ENCODE measurements at places on chromosomes 13 and 19.
A peak's percentile ranks its signal among the peaks of the same experiment; 100 is the strongest.

DNA sequence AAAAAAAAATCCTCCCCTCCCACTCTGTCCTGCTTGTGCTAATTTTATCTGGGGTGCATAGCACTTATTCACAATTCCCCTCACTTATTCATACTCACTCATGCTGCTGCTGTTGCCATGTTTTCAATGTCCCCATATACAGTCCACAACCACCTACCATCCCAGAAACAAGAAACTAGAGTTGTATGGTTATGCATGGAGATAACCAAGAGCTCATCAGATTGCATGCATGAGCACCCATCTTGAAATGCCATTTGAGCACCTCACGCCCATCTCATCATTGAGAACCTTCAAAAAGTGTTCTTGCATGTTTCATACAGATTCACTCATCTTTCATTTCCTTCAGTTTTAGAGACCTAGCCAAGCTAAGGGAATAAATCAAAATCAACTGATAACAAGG is 15.1 kb upstream of the N4BP2L2 start:
- no peak for DNase-seq

GRCh38 chr13:82436099-82436585 is 1446.1 kb downstream of the SLITRK1 start:
- DNase-seq: no peak

DNA sequence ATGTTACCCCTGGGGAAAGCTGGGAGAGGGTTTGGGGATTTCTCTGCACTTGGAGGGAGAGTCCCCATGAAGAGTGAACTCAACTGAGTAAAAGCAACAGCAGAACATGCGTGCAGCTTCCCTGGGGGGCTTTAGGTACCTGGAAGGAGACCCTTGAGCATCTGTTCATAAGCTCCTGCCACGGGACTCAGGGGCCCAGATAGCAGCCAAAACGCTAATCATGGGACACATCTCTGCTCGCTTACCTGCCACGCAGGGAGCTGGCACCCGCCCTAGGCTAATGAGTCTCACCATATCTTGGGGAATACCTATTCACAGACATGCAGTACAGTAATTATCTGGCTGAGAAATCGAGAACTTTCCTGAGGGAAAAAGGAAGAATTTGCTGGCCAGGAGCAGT is 33.9 kb downstream of the PDCD5 start:
- no peak for DNase-seq

- no peak for DNase-seq
Measured at GRCh38 chr19:52987221-52987620, 24.5 kb upstream of the ZNF816 start.

GRCh38 chr13:42984691-42985090 is 7.3 kb downstream of the EPSTI1 start:
- DNase-seq: no peak

GRCh38 chr13:34430294-34430693 is 511.8 kb upstream of the NBEA start:
- DNase-seq: no peak

DNA sequence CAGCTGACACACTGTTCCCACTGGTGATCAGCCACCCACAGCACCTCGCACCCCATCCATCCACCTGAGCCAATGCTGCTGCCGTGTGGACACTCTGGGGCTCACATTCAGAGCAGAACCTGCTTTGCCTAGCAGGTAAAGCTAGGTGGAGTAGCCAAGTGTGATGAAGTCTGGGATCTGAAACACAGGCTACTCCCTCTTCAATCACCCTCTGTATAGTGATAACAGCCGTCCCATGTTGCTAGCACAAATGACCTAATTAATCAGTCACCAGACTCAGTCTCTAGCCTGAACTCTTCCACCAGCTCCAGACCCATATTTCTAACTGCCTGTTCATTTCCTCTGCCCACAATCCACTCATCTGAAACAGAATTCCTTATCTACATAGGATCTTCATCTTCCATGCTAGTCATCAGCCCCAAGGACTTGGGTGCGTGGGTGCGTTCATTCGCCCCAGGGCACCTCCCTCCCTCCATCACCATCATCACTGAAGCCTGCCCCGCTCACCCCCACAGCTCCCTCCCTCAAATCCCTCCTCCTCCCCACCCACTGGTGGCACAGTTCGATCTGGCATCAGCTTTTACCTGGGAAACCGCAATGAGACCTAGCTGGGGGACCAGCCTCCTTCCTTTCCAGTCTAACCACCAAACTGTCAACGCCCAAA is 19.8 kb downstream of the STK24 start:
- peak; percentile 45 for DNase-seq

DNA sequence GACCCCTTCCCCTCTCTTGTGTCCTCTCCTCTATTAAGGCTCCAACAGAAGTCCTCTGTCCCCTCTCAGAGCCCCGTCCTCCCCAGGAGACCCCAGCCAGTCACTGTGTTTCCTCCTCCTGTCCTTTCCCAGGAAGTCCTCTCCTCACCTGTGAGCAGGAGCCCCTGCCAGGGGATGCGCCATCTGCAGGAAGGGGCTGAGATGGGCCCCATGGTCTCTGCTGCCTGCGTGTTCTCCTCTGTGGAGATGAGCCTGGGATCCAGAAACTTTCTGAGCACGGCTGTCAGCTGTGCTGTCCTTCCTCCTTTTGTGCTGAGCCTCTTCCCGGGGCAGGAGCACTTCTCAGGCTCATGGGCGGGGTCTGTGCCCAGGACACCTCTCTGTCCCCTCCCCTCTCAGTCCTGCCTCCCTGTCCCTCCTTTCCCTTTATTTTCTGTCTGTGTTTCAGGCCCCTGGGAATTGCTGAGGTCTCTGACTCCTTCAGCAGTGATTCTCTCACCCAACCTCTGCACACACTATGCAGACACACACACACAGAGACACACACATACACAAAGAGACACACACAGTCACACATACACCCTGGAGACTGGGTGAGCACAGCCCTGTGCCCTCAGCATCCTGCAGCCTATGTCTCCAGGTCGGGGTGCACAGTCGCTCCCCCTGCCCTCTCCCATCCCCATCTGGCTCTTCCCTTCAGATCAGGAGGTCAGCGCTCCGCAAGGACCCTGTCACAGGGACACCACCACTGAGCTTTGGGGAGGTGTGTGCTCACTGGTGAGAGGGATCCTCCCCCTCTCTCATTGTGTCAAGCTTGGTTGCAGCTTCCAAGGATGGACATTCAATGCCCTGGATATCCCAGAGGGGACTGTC is at the start of gene CEACAM8:
Gene CEACAM8, minus strand, starts transcription at position 308 of the 873 bp plus-strand sequence. Its CDS starts 96 bp downstream, at position 212.
- no peak for DNase-seq

DNA sequence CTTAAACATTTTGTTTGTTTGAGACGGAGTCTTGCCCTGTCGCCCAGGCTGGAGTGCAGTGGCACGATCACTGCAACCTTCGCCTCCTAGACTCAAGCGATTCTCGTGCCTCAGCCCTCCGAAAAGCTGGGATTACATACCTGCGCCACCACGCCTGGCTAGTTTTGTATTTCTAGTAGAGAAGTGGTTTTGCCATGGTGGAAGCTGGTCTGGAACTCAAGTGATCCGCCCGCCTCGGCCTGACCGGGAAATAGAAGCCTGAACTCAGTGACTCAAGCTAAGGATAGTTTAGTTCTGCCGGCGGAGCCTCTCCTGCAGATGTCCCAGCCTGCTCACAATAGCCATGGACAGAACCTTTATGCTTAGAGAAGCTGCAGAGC is 53.0 kb upstream of the ZNF254 start:
- peak; percentile 7 for DNase-seq

DNA sequence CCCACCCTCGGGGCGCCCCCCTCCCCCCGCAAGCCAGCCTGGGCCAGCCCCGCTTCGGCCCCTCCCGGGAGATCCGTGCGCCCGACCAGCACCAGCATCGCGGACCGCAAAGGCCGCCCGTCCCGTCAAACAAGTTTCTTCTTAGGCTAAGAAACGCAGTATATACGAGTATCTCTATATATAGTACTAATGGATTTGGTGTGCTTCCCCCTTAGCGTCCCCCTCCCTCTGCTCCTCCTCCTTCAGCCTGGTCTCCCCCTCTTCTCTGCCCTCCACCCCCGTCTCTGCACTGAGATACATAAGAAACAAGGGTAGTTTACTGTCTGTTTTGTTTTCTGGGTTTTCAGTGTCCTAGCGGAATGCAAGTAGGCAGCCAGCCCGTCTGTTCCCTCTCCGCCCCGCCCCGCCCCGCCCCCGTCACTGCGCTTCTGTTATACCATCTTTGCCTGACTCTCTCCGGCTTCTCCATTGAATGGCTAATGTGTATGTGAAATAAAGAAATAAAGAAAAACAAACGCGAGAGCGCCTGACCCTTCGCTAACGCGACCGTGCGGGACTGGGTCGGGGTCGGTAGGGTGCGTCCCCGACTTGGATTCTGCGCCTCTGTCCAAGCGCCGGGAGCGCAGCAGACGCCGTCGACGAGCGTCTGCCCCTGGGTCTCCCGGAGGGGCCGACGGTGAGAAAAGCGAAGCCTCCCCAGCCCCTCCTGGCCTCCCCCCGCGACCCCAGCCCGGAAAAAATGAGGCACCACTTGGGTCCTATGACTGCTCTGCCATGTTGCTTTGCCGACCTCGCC is 4.2 kb downstream of the LYL1 start:
- no peak for DNase-seq

DNA sequence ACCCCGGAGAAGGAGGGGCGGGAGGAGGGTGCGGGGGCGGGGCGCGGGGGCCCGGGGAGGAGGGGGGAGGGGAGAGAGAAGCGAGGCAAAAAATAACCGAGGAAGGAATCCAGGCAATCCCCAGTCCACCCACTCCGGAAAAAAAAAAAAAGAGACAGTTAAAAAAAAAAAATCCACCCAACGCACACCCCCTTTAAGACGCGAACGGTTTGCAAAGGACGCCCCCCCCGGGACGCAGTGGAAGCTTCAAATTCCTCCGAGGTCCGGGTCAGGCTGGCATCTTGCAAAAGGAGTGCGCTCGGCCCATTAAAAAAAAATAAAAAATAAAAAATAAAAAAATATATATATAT is at the start of gene CACNA1A:
Gene CACNA1A, minus strand, starts transcription at position 9 of the 350 bp plus-strand sequence. CDS start 255 bp downstream, outside the sequence.
- DNase-seq: no peak

- DNase-seq: peak; percentile 87
Measured at GRCh38 chr19:3365836-3366752, at the start of gene NFIC. Gene NFIC, plus strand, starts transcription at chr19:3366583. Its CDS starts 54 bp downstream, at chr19:3366637.

GRCh38 chr19:4025317-4025716 is 17.8 kb downstream of the PIAS4 start:
- DNase-seq: no peak

GRCh38 chr19:15320116-15320515 is 12.2 kb downstream of the BRD4 start:
- no peak for DNase-seq

GRCh38 chr13:104837756-104838155 is 1697.7 kb downstream of the EFNB2 start:
- DNase-seq: peak; percentile 19

GRCh38 chr13:75425216-75426009 is 56.6 kb downstream of the TBC1D4 start:
- no peak for DNase-seq

DNA sequence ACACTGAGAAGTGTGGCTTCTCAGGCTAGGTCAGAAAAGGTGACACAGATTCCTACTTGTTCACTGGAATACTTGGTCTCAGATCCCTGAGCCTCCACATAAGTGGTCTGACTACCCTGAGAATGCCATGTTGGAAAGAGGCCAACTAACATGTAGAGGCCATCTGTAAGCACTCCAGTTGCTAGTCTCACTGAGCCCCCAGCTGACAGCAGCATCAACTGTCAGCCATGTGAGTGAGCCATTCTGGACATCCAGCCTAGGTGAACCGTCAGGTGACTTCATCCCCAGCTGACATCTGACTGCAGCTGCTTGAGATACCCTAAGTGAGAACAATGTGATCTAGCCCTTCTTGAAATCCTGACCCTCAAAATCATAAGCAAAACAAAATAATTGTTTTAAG is 18.1 kb upstream of the ARL11 start:
- DNase-seq: no peak

DNA sequence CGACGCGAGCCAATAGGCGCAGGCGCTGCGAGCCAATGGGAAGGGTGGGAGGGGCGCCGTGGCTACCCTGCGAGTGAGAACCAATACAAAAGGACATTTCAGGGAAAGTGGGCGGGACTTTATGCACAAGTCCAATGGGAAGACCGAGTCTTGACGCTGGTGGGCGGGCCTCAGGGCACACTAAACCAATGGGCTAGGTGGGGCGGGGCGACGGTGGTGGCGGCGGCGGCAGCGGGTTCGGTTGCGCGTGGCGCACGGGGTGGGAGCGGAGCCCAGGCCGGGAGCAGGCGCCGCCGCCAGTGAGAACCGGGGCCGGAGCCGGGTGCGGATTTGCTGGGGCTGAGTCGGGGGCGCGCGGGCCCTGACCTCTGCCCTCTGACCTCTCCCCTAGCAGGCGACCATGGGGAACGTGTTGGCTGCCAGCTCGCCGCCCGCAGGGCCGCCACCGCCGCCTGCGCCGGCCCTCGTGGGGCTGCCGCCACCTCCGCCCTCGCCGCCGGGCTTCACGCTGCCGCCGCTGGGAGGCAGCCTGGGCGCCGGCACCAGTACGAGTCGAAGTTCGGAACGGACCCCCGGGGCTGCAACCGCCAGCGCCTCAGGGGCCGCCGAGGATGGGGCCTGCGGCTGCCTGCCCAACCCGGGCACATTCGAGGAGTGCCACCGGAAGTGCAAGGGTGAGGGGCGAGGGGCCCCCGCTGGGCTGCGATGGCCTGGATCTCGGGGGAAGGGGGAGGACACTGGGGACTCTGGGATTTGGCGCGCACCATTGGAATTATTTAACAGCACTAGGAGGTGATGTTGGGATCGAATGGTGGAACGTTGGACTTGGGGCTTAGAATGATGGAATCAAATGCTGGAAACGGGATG is at the start of gene TOMM40:
Gene TOMM40, plus strand, starts transcription at position 239 of the 867 bp plus-strand sequence. Its CDS starts 162 bp downstream, at position 401.
- DNase-seq: peak; percentile 99

- no peak for DNase-seq
Measured at GRCh38 chr19:35249146-35249847, 495 bp downstream of the LSR start.

DNA sequence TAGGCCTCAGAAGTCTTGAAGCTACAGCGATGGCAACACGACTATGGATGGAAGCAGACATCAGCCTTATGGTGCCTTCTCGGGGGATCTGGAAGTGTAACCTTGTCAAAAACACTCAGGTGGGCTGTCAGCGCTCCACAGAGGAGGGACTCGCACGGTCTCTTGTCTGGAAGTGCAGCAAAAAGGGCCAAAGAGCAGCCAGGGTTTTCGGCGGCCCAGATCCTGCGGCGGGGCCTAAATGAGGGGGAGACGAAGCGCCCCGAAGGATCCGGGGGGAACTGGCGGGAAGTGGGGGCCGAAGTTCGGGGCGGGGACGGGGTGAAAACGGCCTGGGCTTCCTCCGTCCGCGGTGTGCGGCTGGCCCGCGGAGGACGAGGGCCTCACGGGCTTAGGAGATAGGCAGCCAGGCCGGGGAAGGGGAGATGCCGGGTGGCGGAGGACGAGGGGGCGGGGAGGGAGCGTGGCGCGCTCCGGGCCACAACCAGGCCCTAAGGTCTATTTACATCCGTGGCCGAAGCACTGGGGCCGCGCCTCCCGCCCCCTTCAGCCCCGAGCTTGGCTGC is 637 bp downstream of the RANBP3 start:
- DNase-seq: no peak

DNA sequence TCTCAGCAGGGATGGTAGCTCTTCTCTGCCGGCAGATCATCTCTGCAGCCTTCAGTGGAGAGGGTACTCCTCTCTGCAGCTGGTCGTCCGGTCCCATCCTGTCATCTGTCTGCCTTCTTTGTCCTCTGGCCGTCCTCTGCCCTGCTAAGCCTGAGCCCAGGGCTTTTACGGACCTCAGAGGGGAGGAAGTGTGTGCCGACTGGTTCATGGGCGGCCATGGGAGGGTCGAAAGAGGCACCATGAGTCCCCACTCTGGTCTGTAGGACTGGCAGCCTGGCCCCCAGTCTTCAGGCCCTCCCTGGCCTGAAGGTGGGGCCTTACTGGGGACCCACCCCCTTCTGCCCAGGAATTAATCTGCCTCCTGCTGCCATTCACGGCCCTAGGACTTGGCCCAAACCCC is 4.0 kb downstream of the ZNF554 start:
- DNase-seq: no peak

All from NCI-H226 (cell line).